Progenitor cell of endocrine pancreas (in vitro differentiated cells): ENCODE measurements at places on chromosomes 1 and 21. TPM values are rescaled to one million over a fixed set of nuclear protein-coding genes. Genes with fewer than 3 reads are reported as not detected.

S100A1 gene
- total RNA-seq, result 0.80 TPM in 1 of 2 replicates, not detected in the other

MOB3C gene
- 5.5 and 5.6 TPM in 2 replicates for total RNA-seq

FAM167B gene
- total RNA-seq, result 3.8 and 4.4 TPM in 2 replicates

GRCh38 chr1:25647106-25647505, 30.5 kb downstream of the MAN1C1 start:
- H3K4me1 ChIP-seq, result peaks cover 7% of the 10 kb centered on the region
- DNase-seq, result peak; percentile 0
- H3K4me3 ChIP-seq, result no peak overlapping the region

GRCh38 chr1:115077286-115077983, 11.9 kb downstream of the TSPAN2 start:
- H3K4me1 ChIP-seq, result peaks cover 3% of the 10 kb centered on the region
- H3K27me3 ChIP-seq, result no peaks in the 10 kb centered on the region
- H3K27ac ChIP-seq, result no peak overlapping the region
- DNase-seq, result no peak
- H3K36me3 ChIP-seq, result peaks cover 2% of the 10 kb centered on the region

- DNase-seq, result no peak
- H3K36me3 ChIP-seq, result peaks cover 2% of the 10 kb centered on the region
- no peaks in the 10 kb centered on the region for H3K4me1 ChIP-seq
- no peaks in the 10 kb centered on the region for H3K27me3 ChIP-seq
- no peak overlapping the region for H3K4me3 ChIP-seq
- H3K27ac ChIP-seq, result no peak overlapping the region
These were observed 94.8 kb upstream of the MPC2 start for GRCh38 chr1:168031627-168032026.

DNA sequence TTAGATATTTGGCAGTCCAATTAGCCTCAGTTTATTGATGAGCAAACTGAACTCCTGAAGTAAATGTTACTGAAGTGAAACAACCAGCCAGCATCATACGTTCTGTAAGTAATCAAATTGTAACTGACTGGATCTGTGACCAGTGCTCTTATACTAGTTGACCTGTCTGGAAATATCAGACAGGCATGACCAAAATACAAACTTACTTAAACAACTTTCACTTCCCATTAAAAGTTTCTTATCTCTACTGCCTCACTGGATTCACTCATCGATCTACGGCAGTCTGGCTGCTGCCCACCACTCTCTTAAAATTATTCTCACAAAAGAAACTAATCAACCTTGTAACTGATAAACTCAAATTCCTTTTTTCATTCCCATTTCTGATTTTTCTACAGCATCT, 56.4 kb downstream of the WDR3 start:
- no peak overlapping the region for H3K4me3 ChIP-seq
- no peaks in the 10 kb centered on the region for H3K36me3 ChIP-seq
- no peaks in the 10 kb centered on the region for H3K4me1 ChIP-seq
- no peak for DNase-seq
- H3K27me3 ChIP-seq, result no peaks in the 10 kb centered on the region
- peak overlapping the region; percentile 4 for H3K27ac ChIP-seq
